Endothelial cell of umbilical vein (primary cell): ENCODE measurements at places on chromosomes 12 and 14. TPM values are rescaled to one million over a fixed set of nuclear protein-coding genes. Genes with fewer than 3 reads are reported as not detected.

KRT78 gene
- not detected in 2 replicates for total RNA-seq

TPPP2 gene
- total RNA-seq, result not detected in 2 replicates

B4GALNT1 gene
- 0.25 and 0.35 TPM in 2 replicates for total RNA-seq

KLRD1 gene
- total RNA-seq, result 0.13 and 0.18 TPM in 2 replicates

KLRK1 gene
- total RNA-seq, result not detected in 2 replicates

SERPINA6 gene
- total RNA-seq, result not detected in 2 replicates

PSME1 gene
- 120 and 135 TPM in 2 replicates for total RNA-seq

CIROP gene
- total RNA-seq, result not detected in 2 replicates

TAS2R30 gene
- total RNA-seq, result 3.7 and 5.2 TPM in 2 replicates

PRMT5 gene
- total RNA-seq, result 67.2 and 73.1 TPM in 2 replicates

ACOT4 gene
- 0.53 and 0.69 TPM in 2 replicates for total RNA-seq

CMA1 gene
- not detected in 2 replicates for total RNA-seq
